ENCODE measurements at places on chromosomes 16 and 17.

GRCh38 chr17:42266918-42267766 is 9.0 kb downstream of the STAT5B start:
- DNase-seq: peak; percentile 87

- DNase-seq: no peak
Measured at GRCh38 chr17:82031885-82032627, 578 bp downstream of the RAC3 start.

- DNase-seq: no peak
Measured at GRCh38 chr17:76354317-76354729, 607 bp upstream of the PRPSAP1 start.

DNA sequence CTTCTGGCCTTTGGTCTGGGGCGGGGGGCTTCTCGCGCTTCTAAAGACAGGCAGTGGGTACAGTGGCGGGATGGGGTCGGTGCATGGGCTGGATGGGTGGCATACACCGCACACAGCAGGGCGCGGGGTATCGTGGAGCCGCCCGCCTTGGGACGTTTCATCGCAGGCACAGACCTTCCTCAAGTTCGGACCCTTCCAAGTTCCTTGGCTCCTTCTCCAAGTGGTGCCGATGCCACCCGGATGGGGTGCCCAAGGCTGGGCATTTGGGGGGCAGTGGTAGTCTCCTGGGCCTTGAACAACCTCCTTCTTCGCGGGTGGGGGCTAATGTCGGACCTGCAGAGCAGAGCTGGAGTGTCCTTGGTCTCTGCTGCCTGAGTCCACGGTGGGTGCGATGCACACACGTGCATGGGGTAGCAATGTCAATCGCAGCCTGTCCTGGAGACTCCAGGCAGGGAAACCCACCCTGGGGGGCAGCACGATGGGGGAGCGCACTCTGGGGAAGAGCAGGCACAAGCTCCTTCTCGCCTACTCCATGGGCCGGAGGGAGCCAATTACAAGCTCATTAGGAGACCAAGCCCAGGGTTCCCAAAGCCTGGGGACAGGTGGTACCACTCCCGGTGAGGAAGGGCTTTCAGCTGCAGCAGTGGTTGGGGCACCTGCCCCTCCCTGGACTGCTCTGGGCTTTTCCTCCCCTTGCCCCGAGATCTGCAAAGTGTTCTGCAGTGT is 686 bp upstream of the MTSS2 start:
- no peak for DNase-seq

GRCh38 chr17:7550344-7550743 is 1.5 kb downstream of the TNFSF12 start:
- DNase-seq: no peak

GRCh38 chr16:3961449-3961849 is 80.9 kb upstream of the CREBBP start:
- peak; percentile 58 for DNase-seq

GRCh38 chr17:60353773-60354172 is 38.2 kb downstream of the USP32 start:
- peak; percentile 2 for DNase-seq

- DNase-seq: no peak
Measured at GRCh38 chr16:85927959-85928358, 29.0 kb downstream of the IRF8 start.
